ENCODE measurements at places on chromosomes 2 and 18.

DNA sequence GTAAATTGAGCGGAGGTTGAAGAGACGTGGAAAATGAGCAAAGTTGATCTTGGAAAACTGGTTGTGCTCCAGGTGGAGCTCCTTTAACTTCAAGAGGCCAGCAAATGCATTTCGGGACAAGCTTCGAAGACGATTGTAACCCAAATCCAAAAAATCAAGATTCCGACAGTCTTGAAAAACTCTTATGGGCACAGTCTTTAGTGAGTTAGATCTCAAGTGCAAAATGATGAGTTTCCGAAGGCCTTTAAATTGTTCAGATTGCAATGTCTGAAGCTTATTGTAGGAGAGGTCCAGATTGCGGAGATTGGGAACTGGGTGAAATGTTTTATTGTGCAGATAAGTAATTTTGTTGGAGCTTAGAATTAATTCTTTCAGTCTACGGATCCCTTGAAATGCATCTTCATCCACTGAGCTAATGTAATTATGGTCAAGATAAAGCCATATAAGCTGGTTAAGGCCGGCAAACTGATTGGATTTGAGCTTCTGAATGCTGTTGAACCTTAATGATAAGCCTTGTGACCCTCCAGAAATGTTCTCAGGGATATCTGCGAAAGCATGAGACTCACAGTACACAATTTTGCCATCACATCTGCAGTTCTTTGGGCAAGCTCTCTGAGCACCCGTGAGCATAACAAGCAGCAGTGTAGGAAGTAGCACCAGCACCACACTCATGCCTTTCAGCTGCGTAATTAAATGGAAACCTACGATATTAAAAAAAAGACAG, 2.9 kb downstream of the LRRTM4 start:
- DNase-seq, result no peak

DNA sequence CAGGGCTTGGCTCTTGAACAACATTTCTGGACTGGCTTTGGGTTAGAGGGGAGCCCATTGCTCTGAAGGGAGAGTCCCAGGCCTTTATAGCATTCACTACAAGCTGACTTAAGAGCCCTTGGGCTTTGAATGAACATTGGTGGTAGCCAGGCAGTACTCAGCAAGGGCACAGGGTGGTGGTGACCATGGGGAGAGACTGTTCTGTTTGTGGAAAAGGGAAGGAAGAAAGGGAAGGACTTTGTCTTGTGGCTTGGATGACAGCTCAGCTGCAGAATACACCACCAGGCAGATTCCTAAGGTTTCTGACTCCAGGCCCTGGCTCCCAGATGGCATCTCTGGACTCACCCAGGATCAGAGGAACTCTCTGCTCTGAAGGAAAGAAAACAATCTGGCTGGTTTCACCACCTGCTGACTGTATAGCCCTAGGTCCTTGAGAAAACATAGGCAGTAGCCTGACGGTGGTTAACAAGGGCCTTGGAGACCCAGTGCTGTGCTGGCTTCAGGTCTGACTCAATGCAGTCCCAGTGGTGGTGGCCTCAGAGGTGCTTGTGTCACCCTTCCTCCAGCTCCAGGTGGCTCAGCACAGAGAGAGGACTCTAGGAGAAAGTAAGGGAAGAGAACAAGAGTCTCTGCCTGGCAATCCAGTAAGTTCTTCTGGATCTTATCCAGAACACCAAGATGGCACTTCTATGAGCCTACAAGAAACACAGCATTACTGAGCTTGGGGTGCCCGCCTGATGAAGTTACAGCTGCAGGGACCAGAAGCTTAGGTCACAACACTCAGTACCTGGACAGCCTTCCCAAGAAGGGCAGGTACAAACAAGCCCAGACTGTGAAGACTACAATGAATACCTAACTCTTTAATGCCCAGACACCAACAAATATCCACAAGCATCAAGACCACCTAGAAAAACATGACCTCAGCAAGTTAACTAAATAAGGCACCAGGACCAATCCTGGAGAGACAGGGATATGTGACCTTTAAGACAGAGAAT, 16.4 kb upstream of the ABCB11 start:
- DNase-seq, result no peak

DNA sequence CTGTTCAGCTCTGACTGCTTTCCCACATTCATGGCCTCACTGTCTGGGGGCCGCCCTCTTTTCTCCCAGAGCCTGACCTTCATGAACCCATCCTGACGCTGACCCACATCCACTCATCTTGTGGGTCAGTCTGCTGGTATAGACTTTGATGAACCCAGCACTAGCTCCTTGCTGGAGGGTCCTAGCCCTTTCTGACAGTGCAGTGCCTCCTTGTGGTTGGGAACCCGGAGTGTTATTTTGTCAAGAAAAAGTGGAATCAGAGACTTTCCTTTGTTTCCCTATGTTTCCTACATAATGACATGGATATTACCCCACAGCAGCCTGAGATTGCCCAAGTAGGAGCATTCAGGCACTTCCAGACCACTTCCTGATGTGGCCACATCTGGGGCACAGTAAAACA, 19.3 kb upstream of the OSR1 start:
- no peak for DNase-seq

DNA sequence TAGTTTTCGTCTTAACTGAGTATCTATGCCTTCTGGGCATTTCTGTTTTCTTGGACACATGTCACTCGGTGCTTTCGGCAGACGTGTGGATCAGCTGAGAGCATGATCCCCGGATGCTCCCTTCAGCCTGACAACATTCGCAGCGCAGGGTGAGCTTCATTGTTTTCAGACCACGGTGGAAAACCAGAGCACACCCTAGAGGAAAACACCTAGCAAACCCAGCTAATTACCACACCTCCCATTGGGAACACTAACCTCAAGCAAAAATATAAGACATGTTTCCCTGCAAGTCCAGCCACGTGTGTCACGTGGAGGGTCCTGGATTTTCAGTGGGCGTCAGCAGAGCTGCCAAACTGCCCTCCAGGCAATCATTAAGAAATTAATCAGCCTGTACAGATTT, 31.0 kb downstream of the ANKRD29 start:
- DNase-seq, result no peak

DNA sequence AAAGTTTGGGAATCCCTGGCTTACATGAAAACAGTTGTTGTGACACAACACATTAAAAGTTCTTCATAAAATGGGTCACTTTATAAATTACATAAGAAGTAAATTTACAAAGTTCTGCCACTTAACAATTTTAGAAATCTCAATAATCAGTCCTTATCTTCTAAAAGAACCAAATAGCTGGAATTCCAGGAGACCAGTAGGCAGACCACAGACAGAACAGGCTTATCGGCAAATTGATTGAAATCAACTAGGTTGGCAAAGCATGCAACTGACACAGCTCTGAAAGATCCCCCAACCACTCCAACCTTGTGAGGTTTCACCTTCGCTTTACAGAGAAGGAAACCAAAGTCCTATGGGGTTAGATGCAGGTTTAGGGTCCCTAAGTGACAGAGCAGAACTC, 103.0 kb downstream of the DNER start:
- no peak for DNase-seq

DNA sequence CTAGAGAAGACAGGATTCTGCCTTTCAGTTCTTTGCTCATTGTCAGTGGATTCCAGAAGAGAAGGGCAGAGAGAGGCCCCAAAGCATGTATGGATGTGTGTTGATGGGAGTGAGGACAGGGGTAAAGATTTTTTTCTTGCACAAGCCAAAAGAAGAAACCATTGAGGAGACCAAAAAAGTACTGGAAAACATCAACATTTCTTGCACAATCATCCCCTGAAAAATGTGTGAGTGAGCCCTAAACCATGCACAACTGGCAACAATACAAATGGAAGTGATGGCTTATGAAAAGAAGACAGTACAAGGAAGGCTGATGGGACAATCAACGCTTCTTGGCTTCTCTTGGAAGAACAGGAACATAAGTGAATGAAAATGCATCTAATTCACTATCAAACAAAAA, 5.6 kb upstream of the SMAD7 start:
- peak; percentile 69 for DNase-seq

DNA sequence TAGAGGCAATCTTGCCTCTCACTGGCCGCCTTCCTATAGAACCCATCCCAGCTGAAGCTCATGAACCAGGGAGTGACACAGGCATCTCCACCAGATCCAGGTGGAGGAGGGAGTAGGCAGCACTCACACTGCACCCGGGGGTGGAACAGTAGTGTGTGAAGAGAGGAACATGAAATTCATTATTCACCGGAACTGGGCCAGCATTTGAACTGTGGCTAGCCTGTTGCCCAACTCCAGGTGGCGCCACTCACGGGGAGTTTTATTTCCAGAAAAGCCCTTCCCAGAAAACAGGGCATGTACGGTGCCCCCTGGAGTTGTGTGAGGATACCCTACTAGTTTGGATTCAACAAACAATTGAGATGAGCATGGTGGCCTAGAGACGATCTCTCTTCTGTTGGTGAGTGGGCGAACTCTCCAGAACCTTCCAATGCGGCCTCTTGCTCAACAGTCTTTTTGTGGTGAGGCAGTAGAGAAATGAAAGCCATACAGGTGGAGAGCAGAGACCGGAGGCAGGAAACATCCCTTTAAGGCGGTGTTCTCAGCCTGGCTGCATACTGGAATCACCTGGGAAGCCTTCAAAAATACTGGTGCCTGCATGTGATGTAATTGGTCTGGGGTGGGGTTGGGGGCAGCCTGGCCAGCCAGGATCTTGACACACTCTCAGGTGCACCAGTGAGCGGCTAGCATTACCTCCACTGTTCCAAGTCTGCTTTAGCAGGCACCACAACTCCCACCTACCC, 73.5 kb upstream of the NEDD4L start:
- DNase-seq, result no peak

DNA sequence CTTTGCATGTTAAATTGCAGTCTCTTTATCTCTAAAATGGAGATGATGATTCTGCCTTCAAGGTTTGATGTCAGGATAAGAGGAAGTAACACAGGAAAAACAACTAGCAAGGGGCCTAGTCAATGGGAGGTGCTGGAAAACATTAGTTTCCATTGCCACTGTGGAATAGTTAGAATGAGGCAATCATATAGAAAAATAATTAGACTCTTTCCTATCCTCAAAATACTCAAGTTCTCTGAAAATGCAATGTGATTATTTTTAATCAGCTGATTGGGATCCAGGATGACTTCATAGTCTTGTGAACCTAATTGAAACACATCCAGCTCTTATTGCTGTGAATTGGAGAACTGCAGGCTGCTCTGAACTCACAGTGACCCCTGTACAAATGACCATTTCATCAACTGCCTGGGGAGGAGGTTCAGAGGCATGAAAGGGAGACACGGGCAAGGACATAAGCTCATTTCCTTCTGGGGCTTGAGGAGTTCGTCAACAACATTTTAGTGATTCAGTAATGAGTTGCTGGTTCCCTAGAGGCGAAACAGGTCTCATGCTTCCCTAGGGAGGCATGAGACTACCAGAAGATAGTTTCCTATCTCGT, 422.5 kb downstream of the LPIN1 start:
- peak; percentile 45 for DNase-seq

DNA sequence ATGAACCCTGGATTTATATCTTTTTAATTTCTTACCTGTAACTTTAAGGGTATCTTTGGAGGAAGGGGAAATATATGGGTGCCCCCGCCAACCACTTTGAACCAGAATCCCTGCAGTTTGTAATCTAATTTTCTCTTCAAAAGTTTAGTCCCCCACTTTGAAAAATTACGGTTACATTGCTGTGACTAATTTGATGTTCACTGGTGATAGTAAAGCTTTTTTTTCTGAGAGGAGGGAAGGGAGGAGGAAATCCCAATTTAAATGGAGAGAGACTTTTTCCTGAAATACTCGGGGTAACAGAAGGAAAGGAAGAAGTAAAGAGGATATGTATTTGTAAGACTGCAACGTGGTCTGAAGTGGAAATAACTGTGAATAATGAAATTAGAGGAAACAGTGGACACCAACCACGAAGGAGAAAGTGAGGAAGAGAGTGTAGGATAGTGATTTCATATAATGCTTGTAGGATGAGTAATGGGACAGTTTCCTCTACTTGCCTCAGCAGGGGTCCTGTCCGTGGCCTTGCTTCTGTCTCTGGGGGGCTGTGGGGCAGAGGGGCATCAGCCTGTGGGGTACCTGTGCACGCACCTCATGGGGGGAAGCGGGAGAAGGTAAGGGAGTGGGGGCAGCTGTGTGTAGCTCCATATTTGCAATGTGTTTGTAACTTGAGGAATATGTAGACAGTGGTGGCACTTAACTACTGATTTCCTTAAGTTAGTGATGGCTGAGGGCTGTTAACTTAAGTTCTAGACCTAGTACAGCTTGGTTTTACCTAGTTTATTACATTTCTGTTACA, 161.1 kb downstream of the LTBP1 start:
- no peak for DNase-seq

- peak; percentile 33 for DNase-seq
Measured at GRCh38 chr2:118974103-118974993, 32.4 kb downstream of the MARCO start.

DNA sequence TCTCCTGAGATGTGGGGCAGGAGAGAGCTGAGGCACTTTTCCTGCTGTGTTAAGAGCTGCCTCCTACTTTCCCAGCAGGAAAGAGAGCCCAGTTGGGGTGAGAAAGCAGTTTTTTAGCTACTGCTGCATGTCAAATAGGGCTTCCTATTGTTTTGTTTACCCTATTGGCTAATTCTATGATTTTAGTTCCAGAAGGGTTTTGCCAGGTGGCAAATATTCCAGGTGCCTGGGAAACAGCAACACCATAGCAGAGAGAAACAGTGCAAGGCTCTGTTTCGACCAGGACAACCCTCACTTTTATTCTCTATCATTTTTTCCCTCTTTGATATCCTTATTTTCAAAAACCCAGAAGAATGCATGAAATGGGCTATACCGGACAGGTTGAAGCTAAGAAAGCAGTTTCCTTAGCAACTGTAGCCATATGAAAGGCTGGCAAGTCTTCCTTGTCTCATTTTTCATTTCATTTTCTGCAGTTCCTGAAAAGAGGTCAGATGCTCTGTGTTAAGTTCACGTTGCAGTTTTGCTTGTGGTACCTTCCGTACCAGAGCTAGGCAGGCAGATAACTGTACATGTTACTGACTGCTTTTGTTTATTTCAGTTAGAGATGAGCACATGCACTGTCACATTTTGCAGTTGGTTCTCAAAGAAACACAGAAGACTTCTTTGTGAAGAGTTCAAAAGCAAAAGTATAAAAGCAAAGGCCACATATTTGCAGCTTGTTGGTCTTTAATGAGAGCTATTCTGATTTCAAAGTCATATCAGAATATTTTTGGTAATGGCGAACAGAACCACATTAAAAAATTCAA, 84.8 kb downstream of the AQP4 start:
- DNase-seq, result no peak

GRCh38 chr2:168062054-168062453, 185.3 kb downstream of the STK39 start:
- no peak for DNase-seq

GRCh38 chr2:149877913-149878312, 290.3 kb upstream of the MMADHC start:
- peak; percentile 25 for DNase-seq

DNA sequence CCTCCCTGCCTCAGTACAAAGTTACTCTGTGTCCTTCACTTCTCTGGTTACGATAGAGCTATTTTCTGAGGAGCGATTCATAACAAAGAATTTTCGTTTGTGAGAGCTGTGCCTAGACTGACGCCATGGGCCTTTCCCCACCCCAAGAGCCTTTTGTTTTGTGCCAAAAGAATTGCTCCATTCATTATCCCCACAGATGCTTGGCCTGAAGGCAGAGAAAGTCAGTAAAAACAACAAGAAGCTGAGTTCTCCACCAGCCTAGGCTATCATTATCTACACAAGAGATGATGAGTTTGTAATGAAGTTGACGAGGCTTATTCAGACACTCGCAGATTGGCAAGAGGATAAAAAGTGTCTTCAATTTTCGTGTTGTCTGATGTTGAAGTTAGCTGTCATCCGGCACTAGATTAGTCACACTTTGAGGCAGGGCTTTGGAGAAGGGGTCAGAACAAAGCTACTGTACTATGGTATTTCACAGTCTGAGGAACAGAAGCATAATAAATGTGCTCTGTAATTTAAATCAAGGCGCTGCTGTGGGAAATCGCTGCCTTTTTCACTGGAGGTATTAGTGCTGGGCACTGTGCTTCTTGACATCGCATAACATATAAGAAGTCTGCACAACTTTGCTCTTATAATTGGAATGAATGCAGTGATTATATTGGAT, 278.4 kb upstream of the FIGN start:
- DNase-seq, result no peak

All from skeletal muscle cell (primary cell).